ENCODE measurements at places on chromosomes 3 and 15.

DNA sequence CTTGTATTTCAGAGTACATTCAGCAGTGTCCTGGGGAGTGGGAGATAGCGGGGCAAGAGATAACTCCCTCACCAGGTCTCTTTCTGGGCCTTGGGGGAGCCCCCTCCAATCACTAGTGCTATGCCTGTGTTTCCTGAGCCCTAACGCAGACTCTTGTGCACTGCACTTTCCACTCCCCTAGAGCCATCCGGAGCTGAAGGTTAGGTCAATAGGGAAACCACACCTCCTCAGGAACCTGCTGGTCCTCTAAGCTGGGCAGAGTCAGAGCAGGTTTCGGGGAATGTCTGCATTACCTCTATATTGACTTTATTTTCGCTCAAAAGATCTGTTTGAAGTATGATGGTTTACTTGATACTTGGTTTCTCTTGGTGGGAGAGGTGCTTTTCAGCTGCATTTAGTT is 617.0 kb upstream of the ROBO1 start:
- DNase-seq: no peak

- peak; percentile 49 for DNase-seq
These were observed at the start of gene DAPK2 for GRCh38 chr15:64046421-64047153. DAPK2 (minus strand) TSS chr15:64046485; CDS start chr15:64040261, 6,224 bp downstream.

DNA sequence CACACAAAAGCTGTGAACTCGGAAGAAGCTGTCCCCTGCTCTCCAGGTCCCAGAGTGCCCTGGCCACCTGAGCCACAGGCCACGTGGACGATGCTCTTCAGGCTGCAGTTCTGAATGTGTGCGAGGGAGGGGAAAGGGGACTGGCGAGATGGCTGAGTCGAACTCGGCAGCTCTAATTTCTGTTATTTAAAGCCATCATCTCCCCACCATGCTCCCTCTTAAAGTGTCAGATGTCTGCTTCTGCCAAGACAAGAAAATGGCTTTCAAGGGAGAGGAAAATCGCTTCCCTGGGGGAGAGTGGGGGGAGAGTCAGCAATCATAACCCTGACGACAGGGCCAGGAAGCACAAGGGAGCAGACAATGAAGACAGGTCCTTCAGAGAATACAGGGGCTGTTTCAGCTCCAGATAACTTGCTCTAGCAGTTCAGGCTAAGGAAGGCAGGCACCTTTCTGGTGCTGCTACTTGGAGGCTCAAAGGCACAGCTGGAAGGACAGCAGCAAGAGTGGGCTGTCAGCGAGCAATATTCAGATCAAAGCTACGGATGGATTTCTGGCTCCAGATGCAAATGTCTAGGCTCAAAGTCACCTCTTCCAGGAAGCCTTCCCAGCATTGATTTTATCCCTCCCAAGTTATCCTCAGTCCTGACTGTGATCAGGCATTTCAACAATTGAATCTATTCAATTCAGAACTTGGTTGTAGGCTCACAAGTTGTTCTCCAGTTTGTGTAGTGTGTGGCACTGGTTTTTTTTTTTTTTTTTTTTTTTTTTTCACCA is 15.5 kb upstream of the CCDC33 start:
- DNase-seq: no peak

DNA sequence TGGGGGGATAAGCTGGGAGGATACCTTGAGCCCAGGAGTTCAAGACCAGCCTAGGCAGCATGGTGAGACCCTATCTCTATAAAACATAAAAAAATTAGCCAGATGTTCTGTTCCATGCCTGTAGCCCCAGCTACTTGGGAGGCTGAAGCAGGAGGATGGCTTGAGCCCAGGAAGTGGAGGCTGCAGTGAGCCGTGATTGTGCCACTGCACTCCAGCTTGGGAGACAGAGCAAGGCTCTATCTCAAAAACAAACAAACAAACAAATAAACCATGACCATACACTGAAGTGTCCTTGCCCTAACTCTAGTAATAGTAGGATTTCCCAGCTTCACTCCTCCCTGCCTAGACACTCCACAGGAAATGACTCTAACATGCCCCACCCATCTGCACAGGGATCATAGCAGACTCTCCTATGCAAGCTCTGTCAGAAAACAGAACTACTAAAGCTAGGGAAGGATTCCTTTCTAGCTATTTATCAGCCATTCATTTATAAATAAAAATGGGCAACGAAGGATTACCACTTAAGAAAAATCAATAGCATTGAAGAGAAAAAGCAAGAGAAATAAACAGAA is 4.6 kb downstream of the ERICH6 start:
- DNase-seq: peak; percentile 28

- no peak for DNase-seq
These were observed 120.9 kb upstream of the PFN2 start for GRCh38 chr3:150091626-150092025.

GRCh38 chr3:18758047-18758704 is 333.0 kb upstream of the SATB1 start:
- DNase-seq: peak; percentile 1

DNA sequence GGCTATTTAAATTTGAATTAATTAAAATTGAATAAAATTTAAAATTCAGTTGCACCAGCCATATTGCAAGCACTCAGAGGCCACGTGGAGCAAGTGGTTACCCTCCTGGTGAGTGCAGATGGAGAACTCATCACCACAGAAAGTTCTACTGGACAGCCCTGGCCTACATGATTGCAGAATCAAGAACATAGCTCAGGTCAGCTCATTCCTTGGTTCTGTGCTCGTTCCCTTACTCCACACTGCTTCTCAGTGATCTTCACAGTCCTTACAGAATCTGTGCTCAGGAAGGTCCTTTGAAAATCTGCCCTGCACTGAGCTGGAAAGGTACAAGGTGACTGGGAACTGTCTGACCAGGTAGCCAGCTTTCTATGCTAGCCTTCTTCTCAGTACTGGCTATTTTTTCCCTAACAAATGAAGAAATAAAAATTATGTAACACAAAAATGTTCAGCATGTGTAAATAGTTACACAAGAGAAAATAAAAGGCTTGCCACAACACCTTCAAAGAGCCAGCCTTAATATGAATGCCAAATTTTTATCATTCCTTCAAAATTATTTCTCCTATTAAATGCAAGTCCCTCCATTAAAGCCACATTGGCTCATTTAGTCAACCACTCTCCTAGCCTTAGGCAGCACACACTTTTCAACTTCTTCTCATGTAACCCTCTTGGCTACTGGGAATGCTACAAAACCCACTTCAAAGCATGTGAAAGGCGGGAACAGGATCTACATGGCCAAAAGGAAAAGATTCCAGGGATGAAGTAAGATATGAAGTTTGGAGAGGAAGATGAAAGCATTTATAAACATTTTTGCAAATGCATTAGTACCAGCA is 326.4 kb upstream of the WNT5A start:
- DNase-seq: no peak

DNA sequence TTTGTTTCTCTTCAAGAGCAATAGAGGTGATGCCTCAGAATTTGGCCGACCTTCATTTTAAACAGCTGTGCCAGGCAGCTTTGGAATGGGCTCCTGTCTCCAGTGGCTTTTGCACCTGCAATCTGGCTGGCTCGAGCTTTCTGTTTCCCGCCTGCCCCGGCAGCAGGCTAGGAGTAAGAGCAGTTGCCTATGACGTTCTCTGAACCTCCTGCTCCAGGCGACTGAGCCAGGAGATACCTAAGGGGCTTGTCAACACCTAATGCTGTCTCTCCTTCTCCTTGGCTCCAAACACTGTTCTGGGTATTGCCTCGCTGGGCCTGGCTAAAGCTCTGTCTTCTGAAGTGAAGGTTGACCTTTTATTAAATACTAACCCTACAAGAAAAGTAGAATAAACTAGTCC is 229.9 kb downstream of the LRRN1 start:
- DNase-seq: no peak

GRCh38 chr15:46251903-46252302 is 617.1 kb downstream of the SQOR start:
- DNase-seq: no peak

DNA sequence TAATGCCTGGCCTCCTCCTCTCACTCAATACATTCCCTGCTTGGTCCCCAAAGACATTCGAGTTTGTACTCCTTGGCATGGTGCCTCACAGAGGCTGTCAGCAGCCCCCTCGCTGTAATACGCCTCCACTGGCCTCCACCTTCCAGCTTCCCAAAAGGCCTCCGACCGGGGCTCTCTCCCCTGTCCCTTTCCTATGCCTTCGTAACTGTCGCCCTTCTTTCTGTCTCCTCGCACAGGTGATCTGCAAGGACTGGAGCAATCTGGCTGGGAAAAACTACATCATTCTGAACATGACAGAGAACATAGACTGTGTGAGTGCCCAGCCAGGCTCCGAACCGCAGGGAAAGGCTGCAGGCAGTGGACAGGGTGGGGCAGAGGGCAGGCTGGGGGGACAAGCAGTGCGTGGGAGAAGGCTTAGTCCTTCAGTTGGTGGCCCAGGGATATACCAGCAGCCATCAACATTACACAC is 10.7 kb upstream of the ABTB1 start:
- DNase-seq: no peak

GRCh38 chr3:42367903-42368302 is 42.5 kb downstream of the LYZL4 start:
- DNase-seq: no peak

Data from stromal cell of bone marrow (primary cell).